ENCODE measurements at places on chromosomes 2 and 18.

DNA sequence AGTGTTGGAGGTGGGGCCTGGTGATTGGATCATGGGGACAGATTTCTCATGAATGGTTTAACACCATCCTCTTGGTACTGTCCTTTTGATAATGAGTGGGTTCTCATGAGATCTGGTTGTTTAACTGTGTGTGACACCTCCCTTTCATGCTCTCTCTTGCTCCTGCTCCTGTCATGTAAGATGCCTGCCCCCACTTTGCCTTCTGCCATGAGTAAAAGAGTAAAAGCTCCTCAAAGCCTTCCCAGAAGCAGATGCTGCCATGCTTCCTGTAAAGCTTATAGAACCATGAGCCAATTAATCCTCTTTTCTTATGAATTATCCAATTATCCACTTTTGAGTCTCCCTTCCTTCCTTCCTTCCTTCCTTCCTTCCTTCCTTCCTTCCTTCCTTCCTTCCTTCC is 317.7 kb downstream of the RDH14 start:
- no peak for ATAC-seq

GRCh38 chr2:203033395-203033794 is 18.7 kb downstream of the NBEAL1 start:
- no peak for ATAC-seq

GRCh38 chr2:101195871-101196661 is 44.9 kb upstream of the TBC1D8 start:
- no peak for ATAC-seq

GRCh38 chr18:54035927-54036326 is 188.5 kb downstream of the MBD2 start:
- no peak for ATAC-seq

DNA sequence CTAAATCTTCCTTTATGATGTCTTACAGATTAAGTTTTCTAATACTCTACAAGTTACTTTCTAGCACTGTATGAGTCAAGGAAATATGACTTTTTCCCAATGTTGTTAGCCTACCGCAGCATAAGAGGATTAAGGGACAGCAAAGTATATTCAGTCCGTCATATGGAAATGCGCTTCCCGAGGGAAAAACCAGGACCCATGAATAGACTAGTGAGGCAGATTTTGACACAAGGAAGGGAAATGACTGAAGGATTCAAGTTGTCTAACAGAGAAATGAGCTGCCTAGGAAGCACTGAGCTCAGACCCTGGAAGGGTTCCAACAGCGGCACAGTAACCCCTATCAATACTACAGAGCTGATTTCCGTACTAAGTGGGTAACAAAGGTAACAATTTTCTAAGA is 12.0 kb downstream of the SEPTIN10 start:
- no peak for ATAC-seq

DNA sequence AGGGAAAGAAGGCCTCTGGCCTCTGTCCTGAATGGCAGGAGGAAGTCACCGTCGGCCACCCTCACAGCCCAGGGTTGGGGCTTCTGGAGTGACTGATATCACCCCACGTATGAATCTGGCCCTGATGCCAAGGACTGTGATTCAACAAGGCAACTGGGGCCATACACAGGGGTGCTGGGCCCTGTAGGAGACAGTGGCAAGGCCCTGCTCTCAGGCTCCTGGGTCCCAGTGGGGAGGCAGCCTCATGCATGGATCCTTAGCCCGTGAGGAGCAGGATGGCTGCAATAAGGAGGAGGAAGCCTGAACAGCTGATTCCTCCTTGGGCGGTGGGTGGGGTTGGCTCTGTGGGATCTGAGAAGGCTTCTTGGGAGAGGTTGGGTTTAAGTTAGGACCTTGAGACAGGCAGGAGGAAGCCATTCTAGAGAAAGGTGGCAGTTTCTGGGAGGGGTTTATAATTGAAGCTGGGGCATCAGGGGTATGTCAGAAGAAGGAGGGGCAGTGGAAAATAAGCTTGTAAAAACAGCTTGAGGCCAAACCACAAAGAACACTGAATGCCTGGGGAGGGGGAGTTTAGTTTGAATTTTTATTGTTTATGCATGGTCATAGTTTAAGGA is 42.8 kb upstream of the LAPTM4A start:
- ATAC-seq = no peak

DNA sequence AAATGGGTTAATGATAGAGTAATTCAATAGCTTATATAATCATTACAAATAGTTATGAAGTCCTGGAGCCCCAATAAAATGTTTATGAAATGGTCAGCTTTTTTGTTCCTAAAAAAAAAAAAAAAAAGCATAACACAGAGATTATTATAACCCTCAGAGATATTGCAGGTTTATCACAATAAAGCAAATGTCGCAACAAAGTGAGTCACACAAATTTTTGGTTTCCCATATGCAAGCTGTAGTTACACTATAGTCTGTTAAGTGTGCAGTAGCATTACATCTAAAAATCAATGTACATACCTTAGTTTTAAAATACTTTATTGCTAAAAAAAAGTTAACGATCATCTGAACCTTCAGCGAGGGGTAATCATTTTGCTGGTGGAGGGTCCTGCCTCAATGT is 20.0 kb downstream of the WDFY1 start:
- ATAC-seq = no peak

- no peak for ATAC-seq
Observed at GRCh38 chr2:57965219-57965618, 81.4 kb upstream of the VRK2 start.

DNA sequence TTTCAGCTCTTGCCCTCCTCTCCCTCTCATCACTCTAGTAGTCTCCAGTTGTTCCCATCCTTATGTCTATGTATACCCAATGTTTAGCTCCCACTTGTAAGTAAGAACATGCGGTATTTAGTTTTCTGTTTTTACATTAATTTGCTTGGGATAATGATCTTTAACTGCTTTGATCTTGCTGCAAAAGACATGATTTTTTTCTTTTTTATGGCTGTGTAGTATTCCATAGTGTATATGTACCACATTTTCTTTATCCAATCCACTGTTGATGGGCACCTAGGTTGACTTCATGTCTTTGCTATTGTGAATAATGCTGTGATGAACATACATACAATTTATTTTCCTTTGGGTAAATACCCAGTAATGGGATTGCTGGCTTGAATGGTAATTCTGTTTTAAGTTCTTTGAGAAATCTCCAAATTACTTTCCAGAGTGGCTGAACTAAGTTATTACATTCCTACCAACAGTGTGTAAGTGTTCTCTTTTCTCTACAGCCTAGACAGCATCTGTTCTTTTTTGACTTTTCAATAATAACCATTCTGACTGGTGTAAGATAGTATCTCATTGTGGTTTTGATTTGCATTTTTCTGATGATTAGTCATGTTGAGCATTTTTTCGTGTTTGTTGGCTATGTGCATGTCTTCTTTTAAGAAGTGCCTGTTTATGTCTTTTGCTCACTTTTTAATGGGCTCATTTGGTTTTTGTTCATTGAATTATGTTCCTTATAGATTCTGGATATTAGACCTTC is 179.6 kb upstream of the SLC39A10 start:
- no peak for ATAC-seq

DNA sequence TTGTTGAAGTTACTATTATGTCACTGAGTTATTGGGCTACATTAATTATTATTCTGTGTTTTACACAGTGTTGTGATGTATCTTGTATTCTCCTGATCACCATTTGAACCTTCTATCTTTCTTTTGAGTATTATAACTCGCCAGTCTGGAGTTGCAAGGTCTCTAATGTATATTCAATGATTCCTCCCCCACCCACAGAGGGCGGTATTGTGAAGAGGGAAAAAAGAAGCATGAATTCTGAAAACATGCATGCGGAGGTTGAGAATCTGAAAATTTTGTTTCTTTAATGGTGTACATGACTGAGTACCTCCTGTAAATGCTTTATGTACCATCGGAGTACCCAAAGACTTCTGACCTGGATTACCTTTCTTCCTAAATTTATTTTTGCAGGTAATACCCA is 266.6 kb downstream of the NR4A2 start:
- no peak for ATAC-seq

GRCh38 chr2:53753041-53753440 is 14.6 kb upstream of the CHAC2 start:
- ATAC-seq = peak; percentile 42

DNA sequence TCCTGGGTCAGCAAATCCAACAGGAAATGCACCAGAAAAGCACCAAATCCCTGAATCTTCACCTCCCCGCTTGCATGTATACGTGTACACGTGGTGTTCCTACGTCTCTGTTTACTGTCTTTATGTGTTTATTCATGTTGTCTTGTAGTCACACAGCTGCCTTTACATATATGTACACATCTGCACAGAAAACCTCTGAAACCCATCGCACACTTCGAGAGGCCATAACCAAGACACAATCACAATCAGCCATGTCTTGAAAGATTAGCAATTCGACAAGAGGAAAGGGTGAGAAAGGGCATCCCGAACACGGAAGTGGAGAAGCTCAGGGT is 98.1 kb downstream of the PLB1 start:
- ATAC-seq = peak; percentile 73

GRCh38 chr18:55546851-55547704 is 40.9 kb downstream of the TCF4 start:
- no peak for ATAC-seq

DNA sequence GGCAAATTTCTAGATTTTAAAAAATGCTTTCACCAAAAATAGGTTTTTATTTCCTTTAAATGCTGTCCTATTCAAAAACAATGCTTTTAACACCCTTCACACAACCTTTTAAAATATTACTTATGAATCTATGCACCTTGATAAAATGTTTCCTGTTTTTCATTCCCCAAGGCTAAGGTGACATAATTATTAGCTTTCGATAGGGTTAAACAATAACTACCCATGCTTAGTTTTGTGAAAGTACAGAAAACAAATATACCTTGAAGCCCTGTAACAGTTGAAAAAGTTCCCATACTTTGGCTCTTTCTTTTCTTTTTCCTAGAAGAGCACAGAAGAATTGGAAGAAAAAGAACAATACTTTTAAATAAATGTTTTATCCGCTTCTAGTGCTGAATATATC is 54.9 kb upstream of the ITPRID2 start:
- no peak for ATAC-seq

DNA sequence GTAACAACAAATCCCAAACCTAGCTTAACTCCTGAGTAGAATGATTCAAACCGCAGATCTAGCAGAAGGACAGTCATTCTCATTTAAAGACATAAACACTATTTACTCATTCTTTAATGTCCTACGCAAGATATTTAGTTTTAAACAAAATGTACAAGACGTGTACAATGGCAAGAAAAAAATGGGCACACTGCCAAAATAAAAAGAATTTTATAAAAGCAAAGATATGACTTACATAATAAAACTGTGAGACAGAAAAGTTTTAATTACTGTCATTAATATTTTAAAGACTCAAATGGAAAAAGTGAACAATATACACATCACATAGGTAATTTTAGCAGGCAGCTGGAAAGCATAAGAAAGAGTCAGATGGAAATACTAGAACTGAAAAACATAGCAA is 157.8 kb downstream of the GALNT13 start:
- ATAC-seq = no peak

GRCh38 chr2:184875212-184875611 is 276.9 kb downstream of the ZNF804A start:
- ATAC-seq = no peak

- ATAC-seq = no peak
Observed at GRCh38 chr18:5500158-5500939, 43.4 kb downstream of the EPB41L3 start.

GRCh38 chr18:49548229-49548636 is 13.6 kb upstream of the LIPG start:
- ATAC-seq = peak; percentile 44

GRCh38 chr2:240819858-240820606 is at the start of gene KIF1A:
KIF1A (minus strand) TSS chr2:240820219; CDS start chr2:240797752, 22,467 bp downstream.
- ATAC-seq = no peak

GRCh38 chr2:200862532-200863000 is 1.9 kb downstream of the CLK1 start:
- peak; percentile 18 for ATAC-seq

Data from motor neuron (in vitro differentiated cells).